Astrocyte of the cerebellum (primary cell): ENCODE measurements at places on chromosomes 2 and 18.

- no peak for DNase-seq
These were observed 47.2 kb downstream of the PRKRA start for GRCh38 chr2:178403671-178404306.

GRCh38 chr2:170250584-170250983, 72.6 kb downstream of the MYO3B start:
- no peak for DNase-seq

- DNase-seq, result no peak
These were observed 4.1 kb downstream of the TACR1 start for GRCh38 chr2:75195076-75195691.

DNA sequence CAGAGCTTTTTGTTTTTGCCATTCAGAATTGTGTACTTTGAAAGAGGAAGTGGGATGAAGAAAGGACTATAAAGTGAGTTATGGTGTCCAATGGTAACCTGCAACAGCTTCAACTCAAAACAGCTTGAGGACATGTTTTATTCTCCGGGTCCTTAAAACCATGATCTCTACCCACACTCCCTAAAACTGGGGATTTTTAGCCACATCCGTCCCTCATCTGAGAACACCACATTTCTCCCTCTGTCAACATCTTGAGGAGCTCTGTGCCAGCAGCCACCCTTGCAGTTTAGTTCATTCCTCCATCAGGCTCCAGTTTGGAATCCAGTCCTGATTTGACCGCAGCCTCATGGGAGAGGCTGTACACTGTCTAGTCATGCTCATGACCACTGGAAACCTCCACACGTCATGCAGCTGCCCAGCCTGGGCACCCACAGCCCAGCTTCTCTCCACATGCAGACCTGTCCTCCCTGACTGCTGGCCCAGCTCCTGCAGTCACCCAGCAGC, 62.6 kb downstream of the C18orf63 start:
- no peak for DNase-seq

GRCh38 chr18:59202258-59202820, 17.6 kb upstream of the GRP start:
- no peak for DNase-seq

DNA sequence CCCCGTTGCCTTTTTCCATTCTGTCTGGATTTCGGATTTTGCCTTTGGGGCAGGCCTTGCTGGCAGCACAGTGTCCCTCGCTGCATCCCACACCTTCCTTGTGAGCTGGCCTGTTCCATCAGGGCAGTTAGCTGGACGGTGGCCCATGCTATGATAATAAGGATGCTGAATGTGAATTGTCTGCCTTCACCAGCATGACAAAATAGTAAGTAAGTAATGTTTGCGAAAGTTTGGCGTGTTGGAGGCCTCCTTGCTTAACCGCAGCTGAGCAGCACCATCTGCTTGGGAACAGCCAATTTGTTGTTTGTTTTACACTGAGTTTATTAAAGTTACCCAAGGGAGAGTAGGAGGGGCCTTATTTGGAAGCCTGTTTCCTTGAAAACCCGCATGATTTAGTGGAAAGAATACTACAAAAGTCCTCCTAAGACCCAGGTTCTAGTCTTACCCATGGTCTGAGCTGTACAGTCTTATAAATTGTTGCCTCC, 469.7 kb upstream of the FANCL start:
- no peak for DNase-seq

DNA sequence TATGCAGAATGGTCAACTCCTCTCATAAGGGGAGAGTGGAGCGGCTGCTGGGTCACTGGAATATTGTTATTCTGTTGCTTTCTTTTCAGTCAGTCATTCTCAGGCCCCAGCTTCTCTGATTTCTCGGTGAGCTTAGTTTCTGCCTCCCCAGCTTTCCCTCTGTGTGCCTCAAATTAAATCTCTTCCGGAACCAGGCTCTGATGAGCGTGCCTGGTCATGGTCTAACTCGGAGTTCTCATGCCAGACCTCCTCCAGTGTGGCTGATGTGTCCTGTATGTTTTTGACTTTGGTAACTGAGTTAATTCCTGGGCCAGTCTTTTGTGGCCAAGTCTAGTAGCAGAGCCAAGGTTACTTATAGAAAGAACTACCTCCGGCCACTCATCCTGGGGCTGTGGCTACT, 4.9 kb upstream of the STK11IP start:
- DNase-seq, result no peak

- no peak for DNase-seq
These were observed 1127.3 kb downstream of the SUCLG1 start for GRCh38 chr2:83331810-83332209.

- no peak for DNase-seq
These were observed 1009.9 kb upstream of the NXPH2 start for GRCh38 chr2:139790136-139790535.

- DNase-seq, result no peak
These were observed 18.0 kb downstream of the NMUR1 start for GRCh38 chr2:231512222-231512621.

DNA sequence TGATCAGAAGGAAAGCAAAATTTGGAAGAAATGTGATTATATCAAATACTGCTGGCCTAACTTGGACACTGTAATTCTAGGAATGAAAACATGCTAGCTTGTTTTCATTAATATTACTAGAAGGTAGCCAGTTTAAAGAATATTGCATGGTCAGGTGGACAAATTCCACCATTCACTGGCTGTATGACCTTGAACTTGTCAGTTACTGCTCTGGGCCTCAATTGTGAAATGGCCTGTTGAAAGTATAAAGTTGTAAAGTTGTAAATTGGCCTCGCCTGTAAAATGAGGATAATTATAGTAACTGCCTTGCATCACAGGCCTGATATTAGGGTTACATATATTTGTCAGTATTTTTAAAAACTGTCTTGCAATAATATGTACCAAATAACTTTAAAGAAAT, 398.4 kb upstream of the CHST9 start:
- DNase-seq, result no peak

- DNase-seq, result no peak
These were observed 125.3 kb upstream of the ZEB2 start for GRCh38 chr2:144645083-144645778.

GRCh38 chr2:203804764-203805485, 62.6 kb upstream of the CTLA4 start:
- DNase-seq, result no peak

DNA sequence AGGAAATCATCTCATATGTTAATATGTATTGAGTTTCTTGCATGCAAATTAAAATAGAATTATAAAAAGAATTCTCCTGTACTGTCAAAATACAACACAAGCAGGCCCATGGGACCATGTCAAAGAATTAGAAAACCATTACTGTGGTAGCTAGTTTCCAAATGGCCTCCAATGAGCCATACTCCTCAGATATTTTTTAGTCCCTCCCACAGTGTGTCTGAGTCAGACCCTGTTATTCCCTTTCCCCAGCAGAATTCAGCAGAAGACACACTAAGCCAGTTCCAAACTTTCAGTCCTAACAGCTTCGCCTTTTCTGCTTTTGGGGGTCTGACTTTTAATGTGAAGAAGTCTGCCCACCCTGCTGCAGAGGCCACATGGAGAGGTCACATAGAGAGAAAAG, 86.7 kb downstream of the FIGN start:
- no peak for DNase-seq

GRCh38 chr2:129062146-129062912, 743.7 kb upstream of the HS6ST1 start:
- no peak for DNase-seq

DNA sequence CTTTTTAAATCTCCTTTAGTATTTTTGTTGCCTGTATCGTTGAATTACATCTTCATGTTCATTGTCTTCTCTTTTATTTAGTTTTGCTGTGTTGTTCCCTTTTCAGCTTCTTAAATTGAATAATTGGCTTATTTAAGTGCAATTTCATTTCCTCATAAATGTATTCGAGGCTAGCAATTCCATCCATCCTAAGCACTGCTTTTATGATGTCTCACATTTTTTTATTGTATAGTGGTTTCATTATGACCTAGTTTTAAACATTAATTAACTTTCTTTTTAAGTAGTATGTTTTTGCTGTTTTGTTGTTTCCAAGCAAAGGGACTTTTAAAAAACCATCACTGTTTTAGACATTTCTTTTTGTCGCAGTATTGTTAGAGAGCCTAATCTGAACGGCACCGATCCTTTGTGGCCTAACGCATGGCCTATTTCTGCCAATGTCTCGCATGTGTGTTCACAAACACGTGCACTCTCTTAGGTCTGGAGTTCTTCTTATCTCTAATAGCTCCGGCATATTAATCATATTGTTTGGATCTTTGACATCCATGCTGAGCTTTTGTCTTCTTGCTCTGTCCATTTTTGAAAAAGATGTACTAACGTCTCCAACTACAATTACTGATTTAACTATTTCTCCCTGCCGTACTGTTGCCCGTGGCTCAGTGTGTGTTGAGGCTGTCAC, 59.6 kb upstream of the ZNF516 start:
- DNase-seq, result no peak

DNA sequence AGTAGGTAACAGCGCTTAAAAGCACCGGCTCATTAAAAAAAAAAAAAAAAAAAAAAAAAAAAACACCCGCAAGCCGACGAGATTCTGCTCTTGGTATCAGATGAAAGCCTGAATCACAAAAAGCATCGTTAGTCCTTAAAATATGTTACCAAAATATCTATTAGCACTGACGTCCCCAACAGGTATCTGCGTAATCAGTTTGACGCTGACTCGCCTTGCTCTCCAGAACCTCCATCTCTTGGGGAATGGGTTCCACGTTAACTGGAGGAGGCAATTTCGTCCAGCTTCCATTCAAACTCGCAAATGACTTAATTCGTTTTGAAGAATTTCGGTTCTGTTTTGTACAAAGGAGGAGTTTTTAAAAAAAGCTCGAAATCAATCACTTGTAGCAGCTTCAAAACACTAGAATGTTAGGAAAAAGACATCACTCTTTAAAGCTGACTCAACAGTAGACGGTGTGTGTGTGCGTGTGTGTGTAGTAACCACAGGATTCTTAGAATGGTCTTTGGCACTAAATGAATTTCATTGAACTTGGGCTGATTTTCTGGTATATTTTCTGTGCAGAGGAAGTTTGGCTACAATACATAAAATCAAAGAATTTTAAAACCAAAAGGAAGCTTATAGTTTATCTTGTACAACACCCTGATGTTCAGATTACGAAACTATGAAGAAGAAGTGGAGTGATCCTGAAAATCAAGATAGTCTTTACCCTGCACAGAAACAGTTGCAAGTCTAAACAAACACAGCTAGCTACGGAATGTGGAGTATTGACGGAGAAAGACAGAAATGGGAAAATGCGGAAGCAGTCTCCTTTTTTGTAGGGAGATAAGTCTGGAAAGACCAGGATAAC, 1.1 kb upstream of the PGAP1 start:
- DNase-seq, result peak; percentile 58
